ENCODE measurements at places on chromosomes 11 and 22. TPM values are rescaled to one million over a fixed set of nuclear protein-coding genes. Genes with fewer than 3 reads are reported as not detected.

The TMEM191B gene
- total RNA-seq = 3.5 TPM

DNA sequence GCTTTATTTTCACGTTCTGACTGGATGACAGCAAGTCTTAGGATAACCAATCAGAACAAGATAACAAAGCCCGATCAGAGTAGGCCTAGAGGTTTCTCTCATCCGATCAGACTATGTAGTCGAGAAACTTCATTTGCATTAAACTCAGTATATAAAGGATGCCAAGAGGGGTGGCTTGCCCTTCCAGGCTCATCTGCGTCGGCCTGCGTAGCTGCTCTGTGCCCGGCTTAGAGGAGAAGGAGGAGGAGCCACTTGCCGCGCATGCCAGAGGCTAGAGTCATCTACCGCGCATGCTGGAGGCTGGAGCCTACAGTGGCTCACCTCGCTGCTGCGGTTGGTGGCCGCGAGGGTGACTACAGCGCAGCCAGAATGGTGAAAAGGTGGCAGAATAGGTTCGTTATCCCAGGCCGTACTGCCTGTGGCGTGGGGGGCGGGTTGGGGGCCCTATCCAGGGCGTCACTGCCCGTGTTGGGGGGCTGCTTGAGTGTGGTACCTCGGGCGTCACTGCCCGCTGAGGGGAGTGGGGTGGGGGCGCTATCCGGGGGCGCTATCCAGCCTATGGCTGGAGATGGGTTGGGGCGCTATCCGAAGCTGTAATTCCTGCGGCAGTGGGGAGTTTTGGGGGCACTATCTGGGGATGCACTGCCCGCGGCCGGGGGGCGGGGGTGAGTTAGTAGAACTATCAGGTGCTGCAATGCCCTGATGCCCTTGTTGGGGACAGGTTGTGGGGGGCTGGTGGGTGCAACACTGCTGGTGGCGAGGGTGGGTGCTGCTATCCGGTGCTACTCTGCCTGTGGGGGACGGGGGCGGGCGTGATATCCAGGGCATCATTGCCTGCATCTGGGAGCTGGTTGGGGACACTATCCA is at the start of gene RFPL2:
Gene RFPL2, minus strand, starts transcription at position 218 of the 867 bp plus-strand sequence. CDS start 2,622 bp downstream, outside the sequence.
- no peak for DNase-seq

- no peak for DNase-seq
These were observed 87.5 kb upstream of the RCN1 start for GRCh38 chr11:32003335-32003734.

DNA sequence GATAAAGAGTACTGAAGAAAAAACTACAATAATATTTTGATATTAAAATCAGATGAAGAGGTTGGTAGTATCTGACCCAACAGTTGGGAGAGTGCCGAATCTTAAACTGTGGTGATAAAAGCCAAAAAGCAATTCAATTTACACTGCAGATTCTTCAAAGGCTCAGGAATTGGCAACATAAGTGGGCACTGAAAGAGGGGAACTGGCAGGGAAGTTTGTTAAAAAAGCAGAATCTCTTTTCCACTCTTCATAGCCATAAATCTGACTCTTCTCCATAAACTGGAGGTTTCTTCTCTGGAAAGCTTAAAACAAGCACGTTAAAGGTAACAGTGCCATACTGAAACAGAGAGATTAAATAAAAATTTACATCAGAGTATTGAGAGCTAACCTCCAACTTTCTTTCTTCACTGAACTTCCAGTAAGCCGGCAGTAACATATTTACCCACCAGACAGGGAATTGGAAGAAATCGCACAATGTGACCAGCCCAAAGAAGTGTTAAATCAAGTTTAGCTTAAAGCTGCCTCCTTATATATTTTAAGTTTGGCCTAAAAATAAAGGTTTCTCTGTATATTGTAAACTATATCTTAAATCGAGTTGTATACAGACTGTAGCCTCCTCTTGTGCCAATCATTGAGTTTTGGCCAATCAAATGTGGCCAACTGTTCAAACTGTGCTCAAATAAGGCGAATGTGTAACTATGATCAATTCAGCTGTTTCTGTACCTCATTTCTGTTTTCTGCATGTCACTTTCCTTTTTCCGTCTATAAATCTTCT is 358.3 kb downstream of the NXPE2 start:
- DNase-seq = no peak

GRCh38 chr11:132208477-132209055 is 838.2 kb downstream of the NTM start:
- DNase-seq = no peak

- peak; percentile 55 for DNase-seq
These were observed 32.8 kb downstream of the PITPNB start for GRCh38 chr22:27885977-27886842.
